Suprapubic skin (tissue), 4 donors: ENCODE measurements at places on chromosomes 3 and 15.

GRCh38 chr15:39539466-39539865, 41.4 kb upstream of the THBS1 start:
- H3K27me3 ChIP-seq: no peaks in the 10 kb centered on the region
- no peak overlapping the region for H3K4me3 ChIP-seq
- no peaks in the 10 kb centered on the region for H3K36me3 ChIP-seq
- no peak for DNase-seq
- H3K27ac ChIP-seq: no peak overlapping the region
- peaks cover 16% of the 10 kb centered on the region for H3K4me1 ChIP-seq

GRCh38 chr15:71281256-71281655, 166.0 kb downstream of the THSD4 start:
- no peaks in the 10 kb centered on the region for H3K27me3 ChIP-seq
- no peaks in the 10 kb centered on the region for H3K36me3 ChIP-seq
- no peak for DNase-seq
- H3K4me3 ChIP-seq: no peak overlapping the region

GRCh38 chr3:151283387-151283786, 5.0 kb upstream of the P2RY14 start:
- H3K27me3 ChIP-seq: no peaks in the 10 kb centered on the region
- H3K4me3 ChIP-seq: no peak overlapping the region
- H3K27ac ChIP-seq: no peak overlapping the region
- no peaks in the 10 kb centered on the region for H3K36me3 ChIP-seq
- no peak for DNase-seq
- H3K4me1 ChIP-seq: peaks cover 18% of the 10 kb centered on the region

- no peak for DNase-seq
- peaks cover 48% of the 10 kb centered on the region for H3K36me3 ChIP-seq
- no peak overlapping the region for H3K27ac ChIP-seq
Measured at GRCh38 chr3:123947482-123947881, 13.5 kb downstream of the CCDC14 start.

DNA sequence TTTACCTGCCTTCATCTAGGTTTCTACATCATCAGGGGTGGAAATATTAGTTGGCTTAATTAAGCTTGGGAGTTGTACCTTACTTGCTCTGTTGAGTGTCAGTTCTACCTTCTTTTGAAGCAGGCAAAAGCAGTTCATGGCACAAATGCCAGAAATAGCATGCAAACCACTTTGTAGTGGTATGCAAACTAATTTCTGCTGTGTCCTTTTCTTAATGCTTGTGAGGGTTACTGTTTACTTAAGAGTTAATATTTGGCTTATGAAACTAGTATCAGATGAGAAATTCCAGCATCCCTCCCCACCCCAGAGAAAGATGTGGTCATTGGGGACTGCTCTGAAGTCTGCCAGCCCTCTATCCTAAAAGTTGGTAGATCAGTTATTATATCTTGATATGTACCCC, 7.1 kb downstream of the ATP2C1 start:
- no peak overlapping the region for H3K27ac ChIP-seq
- H3K4me3 ChIP-seq: no peak overlapping the region
- no peaks in the 10 kb centered on the region for H3K27me3 ChIP-seq
- H3K36me3 ChIP-seq: no peaks in the 10 kb centered on the region
- no peak for DNase-seq

- H3K4me3 ChIP-seq: no peak overlapping the region
- peaks cover 6% of the 10 kb centered on the region for H3K4me1 ChIP-seq
- DNase-seq: no peak
- H3K27me3 ChIP-seq: no peaks in the 10 kb centered on the region
Measured at GRCh38 chr3:24145981-24146822, 201.1 kb downstream of the NR1D2 start.

- H3K4me3 ChIP-seq: no peak overlapping the region
- peaks cover 38% of the 10 kb centered on the region for H3K4me1 ChIP-seq
- no peaks in the 10 kb centered on the region for H3K27me3 ChIP-seq
- H3K27ac ChIP-seq: no peak overlapping the region
- DNase-seq: no peak
Measured at GRCh38 chr3:99943931-99944761, 126.5 kb downstream of the CMSS1 start.

DNA sequence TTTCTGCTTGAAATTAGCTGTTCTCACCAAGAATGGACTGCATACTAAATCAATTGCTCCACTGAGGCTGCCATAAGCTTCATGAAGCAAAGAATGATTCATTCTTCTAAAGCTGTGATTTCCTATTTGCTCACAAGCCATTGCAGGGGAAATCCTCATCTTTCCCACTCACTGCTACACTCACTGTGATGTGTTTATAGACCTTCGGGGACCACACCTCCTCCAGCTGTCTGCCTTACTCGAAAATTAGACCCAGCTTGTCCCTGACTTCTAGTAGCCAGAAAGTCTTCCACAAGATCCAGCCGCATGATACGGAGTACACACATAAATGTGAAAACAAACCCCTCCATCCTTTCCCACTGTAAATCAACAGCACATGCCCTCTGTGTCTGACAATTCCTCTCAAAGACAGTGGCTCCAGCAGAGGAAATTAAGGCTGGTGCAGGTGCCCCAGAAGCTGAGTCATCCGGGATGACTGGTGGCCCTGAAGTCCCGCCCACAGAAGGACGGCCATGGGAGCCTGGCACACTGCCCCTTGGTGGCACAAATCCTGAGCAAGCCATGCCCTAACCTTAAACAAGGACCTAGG, 172.0 kb downstream of the STT3B start:
- H3K4me1 ChIP-seq: peaks cover 8% of the 10 kb centered on the region
- no peak for DNase-seq
- no peaks in the 10 kb centered on the region for H3K27me3 ChIP-seq

DNA sequence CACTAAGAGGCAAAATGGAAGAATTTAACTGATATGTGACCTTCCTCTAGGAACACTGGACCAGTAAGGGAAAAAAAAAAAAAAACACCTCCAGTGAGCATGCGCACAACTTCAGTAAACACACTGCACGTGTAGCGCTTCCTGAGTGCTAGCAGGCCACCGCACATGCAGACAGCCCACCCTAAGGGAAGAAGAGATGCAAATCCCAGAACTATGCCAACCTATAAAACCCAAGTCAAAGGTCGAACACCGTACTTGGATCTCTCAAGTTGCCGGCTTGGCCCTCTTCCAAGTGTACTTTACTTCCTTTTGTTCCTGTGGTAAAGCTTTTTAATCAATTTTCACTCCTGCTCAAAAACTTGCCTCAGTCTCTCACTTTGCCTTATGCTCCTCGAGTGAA, 64.5 kb upstream of the CADPS start:
- DNase-seq: no peak
- no peaks in the 10 kb centered on the region for H3K4me1 ChIP-seq
- no peaks in the 10 kb centered on the region for H3K36me3 ChIP-seq
- no peak overlapping the region for H3K4me3 ChIP-seq
- H3K27ac ChIP-seq: no peak overlapping the region

DNA sequence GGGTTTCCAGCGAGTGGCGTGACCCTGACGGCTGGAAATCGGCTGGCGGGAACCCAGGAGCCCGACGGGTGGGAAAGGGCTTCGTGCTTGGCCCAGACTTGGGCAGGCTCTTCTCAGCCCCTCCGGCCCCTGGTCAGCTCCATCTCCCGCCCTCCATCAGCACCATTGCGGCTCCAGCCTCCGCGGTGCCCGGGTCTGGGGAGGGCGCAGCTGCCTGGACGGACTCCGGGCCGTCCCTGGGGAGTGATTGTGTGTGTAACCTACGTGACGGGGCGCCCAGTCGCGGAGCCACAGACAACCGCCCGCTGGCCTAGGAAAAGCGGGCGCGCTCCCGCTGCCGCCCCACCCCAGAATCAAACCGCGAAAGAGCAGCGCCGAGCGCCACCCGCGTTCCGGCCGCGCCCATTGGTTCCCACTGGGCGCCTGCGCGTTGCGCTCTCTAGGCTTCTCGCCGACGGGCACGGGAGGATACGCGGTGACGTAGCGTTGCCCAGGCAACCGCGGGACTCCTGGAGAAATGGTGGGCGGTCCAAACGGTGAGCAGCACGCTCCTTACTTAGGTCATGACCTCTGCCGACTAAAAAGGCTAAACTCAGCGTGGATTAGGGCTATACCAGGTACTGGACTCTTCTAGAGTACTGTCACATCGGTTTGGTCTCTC, at the start of gene CFAP20DC:
CFAP20DC (minus strand) TSS at position 355 of the 661 bp plus-strand sequence. CDS start 394 bp downstream, outside the sequence.
- peak; percentile 95 for DNase-seq
- H3K4me1 ChIP-seq: peaks cover 12% of the 10 kb centered on the region
- H3K36me3 ChIP-seq: no peaks in the 10 kb centered on the region
- H3K27me3 ChIP-seq: no peaks in the 10 kb centered on the region
- H3K27ac ChIP-seq: peak within 1 kb of the TSS; percentile 10
- H3K4me3 ChIP-seq: peak within 1 kb of the TSS; percentile 61

DNA sequence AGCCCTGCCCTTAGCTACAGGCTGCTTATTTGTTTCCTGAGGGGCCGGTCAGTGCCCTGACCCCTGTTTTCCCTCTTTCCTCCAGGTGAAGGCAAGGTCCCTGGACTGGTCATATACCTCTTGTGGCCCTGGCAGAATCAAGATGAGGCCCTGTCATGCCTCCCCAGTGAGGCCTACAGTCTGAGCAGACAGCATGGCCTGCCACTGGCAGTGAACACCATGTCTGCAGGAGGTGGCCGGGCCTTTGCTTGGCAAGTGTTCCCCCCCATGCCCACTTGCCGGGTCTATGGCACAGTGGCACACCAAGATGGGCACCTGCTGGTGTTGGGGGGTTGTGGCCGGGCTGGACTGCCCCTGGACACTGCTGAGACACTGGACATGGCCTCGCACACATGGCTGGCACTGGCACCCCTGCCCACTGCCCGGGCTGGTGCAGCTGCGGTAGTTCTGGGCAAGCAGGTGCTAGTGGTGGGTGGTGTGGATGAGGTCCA, 1.2 kb downstream of the KLHDC8B start:
- peaks cover 41% of the 10 kb centered on the region for H3K4me1 ChIP-seq
- H3K27ac ChIP-seq: no peak overlapping the region
- H3K27me3 ChIP-seq: no peaks in the 10 kb centered on the region
- peak overlapping the region; percentile 80 for H3K4me3 ChIP-seq

- no peak for DNase-seq
- no peak overlapping the region for H3K27ac ChIP-seq
- H3K27me3 ChIP-seq: no peaks in the 10 kb centered on the region
- peaks cover 66% of the 10 kb centered on the region for H3K36me3 ChIP-seq
- no peak overlapping the region for H3K4me3 ChIP-seq
Measured at GRCh38 chr3:64000453-64001055, 22.7 kb downstream of the PSMD6 start.

DNA sequence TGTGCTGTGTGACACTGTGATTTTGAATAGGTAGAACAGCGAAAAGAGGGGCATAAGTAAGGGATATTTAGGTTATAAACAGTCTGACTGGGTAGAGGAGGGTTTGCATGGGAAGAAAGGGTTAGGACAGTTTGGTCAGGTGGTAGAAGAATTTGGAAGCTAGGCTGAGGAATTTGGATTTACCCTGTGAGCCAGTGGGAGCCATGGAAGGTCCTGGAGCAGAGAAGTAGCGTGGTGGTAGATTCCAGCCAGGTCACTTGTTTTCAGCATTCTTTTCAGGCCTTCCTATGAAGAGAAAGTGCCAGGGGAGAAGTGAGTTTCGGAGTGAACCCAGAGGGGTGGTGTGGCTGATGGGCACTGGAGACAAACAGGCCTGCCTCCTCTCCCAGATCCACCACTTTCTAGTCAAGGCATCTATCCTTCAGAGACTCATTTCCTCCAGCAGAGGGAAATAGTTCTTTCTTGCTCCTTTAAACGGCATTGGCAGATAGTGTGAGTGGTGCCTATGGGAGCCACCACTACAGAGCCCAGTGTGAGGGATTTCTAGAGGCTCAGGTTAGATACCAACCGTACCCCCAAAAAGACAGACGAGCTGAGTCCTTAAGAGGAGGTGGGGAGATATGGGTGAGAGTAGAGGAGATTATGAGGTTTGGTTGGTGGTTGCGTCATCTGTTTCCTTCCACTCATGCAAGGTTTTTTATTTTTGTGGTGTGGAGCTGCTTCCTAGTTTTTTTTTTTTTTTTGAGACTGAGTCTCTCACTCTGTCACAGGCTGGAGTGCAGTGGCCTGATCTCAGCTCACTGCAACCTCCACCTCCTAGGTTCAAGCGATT, 21.2 kb downstream of the PXK start:
- no peaks in the 10 kb centered on the region for H3K27me3 ChIP-seq
- H3K4me1 ChIP-seq: peaks cover 30% of the 10 kb centered on the region

DNA sequence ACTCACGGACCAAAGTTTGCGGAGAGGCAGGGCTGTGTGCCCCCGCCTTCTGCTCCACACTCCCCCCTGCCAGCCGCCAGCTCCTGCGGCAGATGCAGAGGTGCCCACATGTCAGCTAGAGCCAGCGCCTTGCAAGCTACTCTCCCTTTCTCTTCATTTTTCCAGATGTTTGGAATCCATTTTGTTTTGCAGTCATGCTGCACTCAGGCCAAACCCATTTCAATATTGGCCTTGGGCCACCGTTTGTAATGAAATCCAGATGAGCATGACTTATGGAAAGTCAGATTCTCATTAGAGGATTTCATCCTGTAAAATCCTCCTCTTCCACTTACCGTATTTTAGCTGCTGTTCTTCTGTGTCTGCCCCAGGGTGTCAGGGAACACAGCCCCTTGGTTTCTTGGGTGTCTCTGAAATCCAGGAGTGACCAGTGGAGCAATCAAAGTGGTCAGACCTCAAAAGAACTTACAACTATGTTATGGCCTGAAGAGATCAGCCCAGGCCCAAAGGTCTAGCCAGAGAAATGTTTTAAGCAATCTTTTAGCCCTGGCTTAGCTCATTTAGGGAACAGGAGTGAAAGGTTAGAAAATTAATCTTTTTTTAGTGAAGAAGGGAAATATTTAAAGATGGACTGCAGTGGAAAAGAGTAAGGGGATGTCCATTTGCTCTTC, 65.8 kb downstream of the AAGAB start:
- H3K36me3 ChIP-seq: peaks cover 57% of the 10 kb centered on the region
- no peak for DNase-seq
- H3K4me3 ChIP-seq: no peak overlapping the region
- no peaks in the 10 kb centered on the region for H3K27me3 ChIP-seq
- H3K27ac ChIP-seq: peak overlapping the region; percentile 86

DNA sequence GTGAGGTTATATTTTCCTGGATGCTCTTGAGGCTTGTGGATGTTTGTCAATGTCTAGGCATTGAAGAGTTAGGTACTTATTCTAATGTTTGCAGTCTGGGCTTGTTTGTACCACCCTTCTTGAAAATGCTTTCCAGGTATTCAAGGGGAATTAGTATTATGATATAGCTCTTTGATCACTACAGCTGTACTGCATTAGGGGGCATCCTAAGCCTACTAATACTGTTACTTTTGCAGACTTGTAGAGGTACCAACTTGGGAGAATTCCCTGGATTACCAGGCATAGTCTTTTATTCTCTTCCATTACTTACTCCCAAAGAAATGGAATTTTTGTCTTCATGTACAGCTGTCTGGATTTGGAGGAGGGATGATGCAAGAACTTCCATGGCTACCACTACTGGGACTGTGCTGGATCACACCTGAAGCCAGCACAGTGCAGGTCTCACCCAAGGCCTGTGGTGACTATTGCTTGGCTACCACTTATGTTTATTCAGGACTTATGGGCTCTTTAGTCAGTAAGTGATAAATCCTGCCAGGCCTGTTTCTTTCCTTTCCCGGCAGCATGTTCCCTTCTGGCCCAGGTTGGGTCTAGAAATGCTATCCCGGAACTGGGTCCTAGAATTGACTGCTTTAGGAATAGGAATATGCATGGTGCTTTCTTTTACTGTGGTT, 402.9 kb downstream of the IL20RB start:
- DNase-seq: no peak
- no peaks in the 10 kb centered on the region for H3K27me3 ChIP-seq
- no peaks in the 10 kb centered on the region for H3K4me1 ChIP-seq
- no peak overlapping the region for H3K4me3 ChIP-seq
- no peak overlapping the region for H3K27ac ChIP-seq
- H3K36me3 ChIP-seq: no peaks in the 10 kb centered on the region
